T-helper 1 cell (primary cell): ENCODE measurements at places on chromosomes 3 and 15.

DNA sequence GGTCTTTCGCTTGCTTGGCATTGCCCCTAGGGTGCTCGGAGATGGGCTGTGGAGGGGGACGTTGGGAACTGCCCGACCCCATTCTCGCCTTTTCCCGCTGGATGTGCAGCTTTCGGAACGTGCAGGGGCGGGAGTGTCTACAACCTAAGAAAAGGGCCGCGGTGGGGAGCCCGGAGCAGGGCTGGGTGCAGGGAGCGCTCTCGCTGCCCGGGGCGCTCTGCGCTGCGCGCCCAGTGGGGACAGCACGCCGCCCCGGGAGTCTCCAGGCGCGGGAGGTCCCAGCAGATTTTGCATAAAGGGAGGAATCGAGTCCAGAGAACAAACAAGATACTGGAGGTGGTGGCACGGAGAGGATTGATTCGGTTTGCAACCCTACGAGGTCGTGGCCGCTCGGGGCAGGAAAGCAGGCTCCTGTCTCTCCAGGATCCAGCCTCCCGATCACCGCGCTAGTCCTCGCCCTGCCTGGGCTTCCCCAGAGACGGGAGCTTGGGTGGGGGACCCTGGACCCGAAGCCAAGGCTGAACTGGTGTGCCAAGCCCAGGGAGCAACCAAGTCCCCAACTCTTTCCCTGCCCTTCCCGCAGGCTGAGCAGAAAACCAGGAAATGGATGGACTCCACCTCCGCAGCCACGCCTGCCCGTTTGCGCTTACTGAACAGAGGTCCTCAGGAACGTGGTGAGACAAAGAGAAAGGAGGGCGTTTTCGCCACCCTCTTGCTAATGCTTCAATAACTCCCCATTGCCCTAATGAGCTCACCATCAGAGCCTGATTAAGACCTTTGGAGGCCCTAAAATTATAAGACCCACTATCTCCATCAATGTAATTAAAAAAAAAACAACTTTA, 59.7 kb downstream of the NOX5 start:
- no peak for DNase-seq

DNA sequence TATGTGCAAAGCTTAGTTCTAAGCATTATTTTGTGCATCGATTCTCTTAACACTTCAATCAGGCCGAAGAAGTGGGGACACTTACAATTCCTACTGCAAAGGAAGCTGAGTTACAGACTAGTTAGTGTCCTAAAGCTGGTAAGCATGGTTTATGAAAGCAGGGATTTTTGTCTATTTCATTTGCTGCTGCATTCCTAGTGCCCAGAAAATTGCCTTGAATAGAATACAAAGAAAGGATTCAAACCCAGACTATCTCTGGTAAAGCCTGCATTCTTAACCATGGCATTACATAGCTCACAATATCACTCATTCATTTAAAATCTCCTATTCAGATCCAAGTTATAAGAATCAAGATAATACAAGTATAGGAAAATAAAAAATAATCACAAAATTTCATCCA, 24.4 kb upstream of the CPOX start:
- DNase-seq: no peak

GRCh38 chr3:117743993-117744392, 1034.4 kb downstream of the TUSC7 start:
- DNase-seq: no peak

- no peak for DNase-seq
Measured at GRCh38 chr3:67362686-67363085, 291.7 kb downstream of the SUCLG2 start.

DNA sequence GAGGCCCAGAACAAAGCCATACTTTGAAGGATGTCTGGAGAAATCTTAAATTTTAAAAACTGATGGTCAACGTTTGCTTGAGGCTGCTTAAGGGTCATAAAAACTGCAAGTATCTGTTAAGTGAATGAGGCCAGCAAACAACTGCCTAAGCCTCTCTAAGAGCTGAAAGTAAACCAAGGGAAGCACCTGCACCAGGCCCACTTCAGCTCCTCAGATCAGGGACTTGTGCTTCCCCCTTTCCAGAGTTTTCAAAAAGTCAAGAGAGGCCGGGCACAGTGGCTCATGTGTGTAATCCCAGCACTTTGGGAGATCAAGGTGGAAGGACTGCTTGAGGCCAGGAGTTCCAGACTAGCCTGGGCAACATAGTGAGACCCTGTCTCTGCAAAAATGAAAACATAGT, 9.1 kb downstream of the FBXL22 start:
- no peak for DNase-seq

GRCh38 chr3:3066378-3066777, 43.8 kb downstream of the IL5RA start:
- no peak for DNase-seq

GRCh38 chr15:67784090-67784781, 41.1 kb upstream of the SKOR1 start:
- no peak for DNase-seq
